M059J (cell line): ENCODE measurements at places on chromosomes 1 and 21.

GRCh38 chr1:150164224-150164623, 14.5 kb downstream of the PLEKHO1 start:
- DNase-seq = no peak

DNA sequence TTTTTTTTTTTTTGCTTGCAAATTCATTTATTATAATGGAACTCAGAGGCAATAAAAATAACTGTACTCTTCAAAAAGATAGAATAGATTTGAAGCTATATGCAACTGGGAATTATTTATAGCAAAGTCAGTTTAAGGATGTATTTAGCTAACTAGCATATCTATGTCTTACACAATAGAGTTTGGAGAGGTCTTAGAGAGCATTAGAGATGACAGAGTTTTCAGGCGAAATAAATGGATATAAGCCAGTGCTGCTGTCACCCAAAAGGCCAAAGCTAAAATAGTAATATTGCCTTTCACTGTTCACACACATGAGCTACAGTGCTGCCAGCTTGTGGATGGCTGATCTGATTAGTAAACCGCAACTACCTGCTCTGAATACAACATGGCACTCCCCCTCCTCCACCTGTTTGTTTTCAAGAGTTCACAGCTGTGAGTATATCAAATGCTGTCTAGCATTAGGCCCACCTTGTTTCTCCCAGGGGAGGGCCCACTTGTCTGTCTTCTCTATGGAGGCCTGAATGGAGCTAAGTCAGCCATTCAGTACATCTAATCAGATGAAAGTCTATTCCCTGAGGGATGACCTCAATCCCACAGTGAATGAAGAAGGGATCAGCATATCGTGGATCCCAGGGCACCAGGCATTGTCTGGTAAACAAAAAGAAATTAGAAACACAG, 25.2 kb upstream of the SSX2IP start:
- no peak for DNase-seq

- DNase-seq = peak; percentile 72
Observed at GRCh38 chr1:232627645-232628334, 2.1 kb downstream of the SIPA1L2 start.

DNA sequence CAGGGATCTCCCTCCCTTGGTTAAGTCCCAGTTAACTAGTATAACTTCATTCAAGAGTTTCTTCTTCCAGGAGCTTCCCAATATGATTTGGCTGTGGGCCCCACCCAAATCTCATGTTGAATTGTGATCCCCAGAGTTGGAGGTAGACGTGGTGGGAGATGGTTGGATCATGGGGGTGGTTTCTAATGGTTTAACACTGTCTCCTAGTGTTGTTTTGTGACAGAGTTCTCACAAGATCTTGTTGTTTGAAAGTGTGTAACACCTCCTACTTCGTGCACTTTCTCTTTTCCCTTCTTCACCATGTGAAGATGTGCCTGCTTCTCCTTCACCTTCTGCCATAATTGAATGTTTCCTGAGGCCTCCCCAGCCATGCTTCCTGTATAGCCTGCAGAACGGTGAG, 251.8 kb upstream of the FGGY start:
- no peak for DNase-seq

DNA sequence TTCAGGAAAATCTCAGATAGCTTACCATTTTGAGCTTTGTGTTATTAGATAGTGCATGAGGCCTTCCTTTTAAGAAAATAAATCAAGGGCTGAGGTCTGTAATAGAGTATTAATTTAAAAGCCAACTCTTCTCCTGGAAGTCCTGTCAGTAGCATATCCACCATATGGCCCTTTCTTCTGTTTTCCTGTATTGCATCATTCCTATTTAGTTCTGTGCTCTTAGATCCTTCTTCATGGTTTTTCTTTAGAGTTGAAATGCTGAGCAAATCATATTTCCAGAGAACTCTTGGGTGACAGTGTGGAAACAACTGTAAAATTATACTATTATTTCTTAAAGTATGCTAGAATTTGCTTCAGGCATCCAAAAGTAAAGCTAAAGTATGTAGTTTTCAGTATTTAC, 91.7 kb downstream of the TTC3 start:
- DNase-seq = no peak

DNA sequence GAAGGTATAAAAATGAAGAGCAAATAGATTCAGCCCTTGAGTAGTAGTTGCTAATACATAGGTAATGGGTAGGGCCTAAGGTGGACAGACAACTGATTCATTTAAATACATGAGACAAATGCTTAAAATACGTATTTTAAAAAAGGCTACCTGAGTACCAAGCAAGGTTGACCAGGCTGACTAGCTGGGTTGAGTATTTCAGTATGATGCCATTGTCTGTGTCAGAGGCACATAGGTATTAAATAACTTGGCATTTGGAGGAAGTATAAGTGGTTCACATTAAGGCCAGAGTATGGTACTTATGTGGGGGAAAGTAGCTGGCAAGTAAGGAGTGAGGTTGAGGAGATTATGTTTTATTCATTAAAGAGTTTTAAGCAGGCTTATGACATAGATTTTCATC, 19.4 kb downstream of the NEK7 start:
- no peak for DNase-seq

- DNase-seq = peak; percentile 14
Observed at GRCh38 chr1:9626201-9626608, 25.3 kb upstream of the PIK3CD start.

GRCh38 chr1:230191855-230192254, 124.8 kb downstream of the GALNT2 start:
- DNase-seq = no peak

- peak; percentile 49 for DNase-seq
Observed at GRCh38 chr1:22418933-22419382, 32.7 kb upstream of the ZBTB40 start.

DNA sequence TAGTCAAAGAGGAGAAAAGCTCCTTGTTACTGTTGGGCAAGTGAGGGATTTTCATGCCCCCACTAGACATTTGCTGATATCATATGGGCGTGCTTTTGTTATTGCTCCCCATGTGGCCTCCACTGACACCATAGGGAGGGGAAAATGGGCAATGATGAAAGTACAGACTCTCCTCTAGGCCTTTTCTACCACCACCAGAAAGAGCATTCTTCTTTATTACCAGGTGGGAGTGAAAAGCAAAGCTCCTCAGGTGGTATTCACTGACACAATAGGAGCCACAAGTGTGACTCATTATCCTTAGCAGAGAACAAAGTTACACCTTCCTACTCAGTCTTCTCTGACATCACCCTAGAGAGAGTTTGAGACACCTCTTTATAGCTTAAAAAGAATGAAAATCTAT, 667.1 kb downstream of the LTN1 start:
- DNase-seq = no peak

DNA sequence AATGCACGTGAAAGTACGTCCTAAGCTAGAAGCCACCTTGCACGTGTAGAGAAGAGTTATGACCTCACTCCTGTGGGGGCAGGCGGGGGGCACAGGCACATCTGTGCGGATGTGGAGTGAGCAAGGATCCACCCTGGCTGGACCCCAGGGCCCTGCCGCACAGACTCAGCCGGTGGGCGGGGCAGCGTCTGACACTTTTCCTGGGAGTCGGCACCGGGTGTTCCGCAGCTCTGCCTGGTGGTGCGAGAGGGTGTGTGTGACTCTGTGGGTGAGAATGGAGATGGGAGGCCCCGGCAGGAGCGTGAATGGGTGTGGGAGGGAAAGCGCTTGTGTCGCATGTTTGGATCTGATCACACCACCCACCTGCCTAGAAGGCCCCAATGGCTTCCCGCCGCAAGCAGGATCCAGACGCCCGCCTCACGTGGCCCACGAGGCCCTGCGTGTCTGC, 29.5 kb downstream of the RAP1GAP start:
- DNase-seq = no peak

DNA sequence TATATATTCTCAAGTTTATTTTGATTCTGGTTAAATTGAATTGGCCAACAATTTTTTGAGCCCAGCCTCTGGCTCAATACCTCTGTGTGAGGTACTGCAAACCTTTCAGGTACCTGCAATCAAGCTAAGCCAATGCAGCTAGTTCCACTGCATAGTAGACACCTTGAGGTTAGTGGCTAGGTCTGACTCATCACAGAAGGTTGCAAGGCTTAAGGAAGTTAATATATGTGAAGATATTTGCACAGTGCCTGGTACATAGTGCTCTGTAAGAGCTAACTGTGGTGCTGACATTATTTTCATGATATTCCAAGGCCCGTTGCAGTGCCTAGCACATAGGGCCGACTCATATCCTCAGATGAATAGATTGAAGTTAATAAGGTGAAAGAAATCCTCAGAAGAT, 330.5 kb upstream of the KAZN start:
- peak; percentile 55 for DNase-seq

DNA sequence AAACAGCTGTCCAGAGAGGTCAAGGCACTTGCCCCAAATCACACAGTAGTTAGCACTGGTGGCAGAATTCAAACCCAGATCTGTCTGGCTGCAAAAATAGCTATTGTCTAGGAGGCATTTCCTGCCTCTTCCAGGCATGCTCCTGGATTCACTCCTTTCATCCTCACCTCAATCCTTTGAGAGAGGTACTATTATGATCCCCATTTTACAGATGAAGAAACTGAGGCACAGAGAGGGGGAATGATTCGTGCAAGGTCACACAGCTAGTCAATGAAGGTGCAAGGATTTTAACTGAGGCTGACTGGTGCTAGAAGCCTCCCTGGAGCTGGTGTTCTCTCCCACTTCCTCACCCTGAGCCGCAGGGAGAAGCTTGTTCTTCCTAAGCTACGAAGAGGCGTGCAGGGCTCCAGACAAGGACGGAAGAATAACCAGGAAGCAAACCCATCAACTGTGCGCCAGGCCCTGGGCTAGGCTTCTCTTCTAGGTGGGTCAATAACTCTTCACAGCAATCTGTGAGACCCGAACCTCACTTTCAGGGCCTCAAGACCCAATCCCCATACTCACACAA, 631 bp upstream of the LAPTM5 start:
- no peak for DNase-seq

GRCh38 chr1:31505911-31506497, 70.3 kb upstream of the TINAGL1 start:
- DNase-seq = peak; percentile 94

DNA sequence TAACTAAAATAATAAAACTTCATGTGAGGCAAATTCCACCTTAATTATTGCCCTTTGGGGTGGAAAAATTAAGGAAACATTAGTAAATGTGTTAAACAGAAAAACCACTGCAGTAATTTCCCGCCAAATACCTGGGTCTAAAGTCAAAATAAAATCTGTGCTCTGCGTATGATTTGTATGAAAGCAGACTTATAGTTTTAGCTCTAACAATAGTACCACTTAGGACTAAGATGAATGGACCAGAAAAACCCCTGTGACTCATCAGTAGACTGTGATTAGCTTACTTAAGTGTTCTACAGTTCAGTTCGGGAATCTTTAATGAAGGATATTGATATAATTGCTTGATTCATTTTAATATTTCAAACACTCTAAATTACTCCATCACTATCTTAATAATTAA, 23.3 kb upstream of the C1orf105 start:
- DNase-seq = peak; percentile 72

GRCh38 chr1:162251102-162251501, 125.6 kb downstream of the SPATA46 start:
- DNase-seq = no peak

DNA sequence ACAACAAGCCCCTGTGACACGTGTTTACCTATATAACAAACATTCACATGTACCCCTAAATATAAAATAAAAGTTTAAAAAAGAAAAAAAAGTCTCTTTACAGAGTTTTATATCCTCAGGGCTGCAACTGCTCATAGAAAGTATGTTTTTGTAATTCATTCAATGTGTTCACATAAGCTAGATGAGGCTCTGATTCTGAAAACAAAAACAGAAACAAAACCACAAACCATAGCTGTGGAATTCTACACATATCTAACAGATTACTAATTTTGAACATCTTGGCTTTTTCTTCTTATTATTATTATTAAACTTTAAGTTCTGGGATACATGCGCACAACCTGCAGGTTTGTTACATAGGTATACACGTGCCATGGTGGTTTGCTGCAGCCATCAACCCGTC, 579.6 kb upstream of the ZRANB2 start:
- peak; percentile 24 for DNase-seq

- peak; percentile 94 for DNase-seq
Observed at GRCh38 chr1:177256153-177257075, 85.7 kb downstream of the BRINP2 start.

DNA sequence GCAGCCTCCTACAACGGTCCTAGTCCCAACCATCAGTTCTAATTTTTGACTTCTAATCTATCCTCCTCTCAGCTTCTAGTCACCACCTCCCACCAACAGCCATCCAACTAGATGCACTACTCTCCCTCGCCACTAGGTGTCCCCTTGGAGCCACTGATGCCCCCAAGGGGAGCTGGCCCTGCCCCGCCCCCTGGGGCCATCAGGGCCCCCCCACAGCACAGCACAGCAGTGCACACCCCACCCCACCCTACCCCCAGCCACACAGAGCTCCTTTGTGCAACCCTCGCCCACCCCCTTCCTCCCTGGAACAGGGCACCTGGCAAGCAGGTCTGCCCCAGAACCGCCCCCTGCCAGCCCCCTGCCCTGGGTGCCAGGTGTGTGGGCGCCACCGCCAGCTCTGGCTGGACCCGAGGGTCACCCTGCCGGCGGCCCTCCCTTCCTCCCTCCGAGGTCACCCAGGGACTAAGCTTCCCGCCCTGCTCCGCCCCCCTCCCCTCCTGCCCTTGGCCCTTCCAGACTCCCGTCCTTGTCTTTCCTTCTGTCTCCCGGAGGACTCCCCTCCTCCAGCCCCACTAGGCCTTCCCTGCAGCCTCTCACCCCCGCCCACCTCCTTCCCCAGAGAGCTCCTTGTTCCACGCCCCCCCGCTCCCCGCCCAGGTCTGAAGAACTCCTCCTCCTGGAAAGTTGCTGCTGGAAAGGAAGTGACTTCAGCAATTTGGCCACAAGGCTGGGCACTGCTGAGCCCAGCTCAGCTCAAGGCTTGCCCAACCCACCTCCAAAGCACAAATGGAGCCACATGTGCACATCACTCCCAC, 47.0 kb downstream of the AHDC1 start:
- peak; percentile 96 for DNase-seq
